ENCODE measurements at places on chromosomes 12 and 14. TPM values are rescaled to one million over a fixed set of nuclear protein-coding genes. Genes with fewer than 3 reads are reported as not detected.

DNA sequence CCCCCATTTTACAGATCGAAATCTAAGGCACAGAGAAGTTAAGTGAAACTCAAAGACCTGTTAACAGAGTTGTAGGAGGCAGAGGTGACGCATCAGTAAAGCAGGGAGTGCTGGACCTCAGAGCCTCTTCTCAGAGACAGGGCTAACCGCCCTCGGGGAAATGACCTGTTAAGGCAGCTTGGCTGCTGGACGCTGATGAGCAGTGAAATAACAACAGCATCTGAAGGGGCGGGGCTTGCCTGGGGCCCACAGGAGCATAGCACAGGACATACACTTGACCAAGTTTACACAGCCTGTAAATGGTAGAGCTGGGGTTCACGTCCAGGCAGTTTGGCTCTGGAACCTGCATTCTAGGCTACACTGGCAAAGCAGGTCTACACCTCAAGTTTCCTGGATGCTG is 39.3 kb downstream of the LRTM2 start:
- DNase-seq = no peak

SOX5 gene
- total RNA-seq = 0.23 TPM

DNA sequence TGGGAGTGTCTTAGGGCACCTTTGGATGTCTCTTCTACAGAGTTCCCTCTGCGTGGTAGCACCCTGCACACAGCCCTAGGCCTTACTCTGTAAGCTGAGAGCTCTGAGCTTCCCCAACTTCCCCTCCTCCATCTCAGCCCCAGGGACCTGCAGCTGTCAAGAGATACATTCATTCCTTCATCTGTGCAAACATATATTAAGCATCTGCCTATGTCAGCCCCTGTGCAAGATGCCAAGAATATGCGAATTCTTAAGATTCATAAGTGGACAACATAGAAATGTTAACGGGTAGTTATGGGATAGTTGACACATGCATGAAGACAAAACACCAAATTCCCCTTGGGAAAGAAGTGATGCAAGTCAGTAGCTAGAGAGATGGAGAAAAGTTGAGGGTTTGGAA is 190.8 kb downstream of the SLC41A2 start:
- DNase-seq = no peak

DNA sequence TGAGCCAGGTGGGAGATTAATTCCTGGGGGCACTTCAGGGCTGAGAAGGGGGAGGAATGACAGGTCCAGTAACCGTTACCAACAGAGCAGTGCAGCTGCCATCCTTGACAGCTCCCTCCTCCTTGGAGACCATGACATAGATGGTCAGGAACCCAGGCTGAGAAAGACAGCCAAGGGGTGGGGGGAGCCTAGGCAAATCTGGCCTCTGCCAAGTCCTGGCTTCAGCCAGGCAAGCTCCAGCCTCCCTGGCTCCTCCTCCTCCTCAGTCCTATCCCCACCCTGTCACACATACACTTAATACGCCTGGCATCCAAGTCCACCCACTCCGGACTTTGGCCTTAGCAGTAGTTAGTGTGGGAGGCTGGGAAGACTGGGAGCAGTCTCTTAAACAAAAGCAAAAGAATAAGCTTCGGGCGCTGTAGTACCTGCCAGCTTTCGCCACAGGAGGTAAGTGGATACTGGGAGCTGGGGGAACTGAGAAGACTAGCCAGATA is at the start of gene RDH5:
Gene RDH5, plus strand, starts transcription at position 323 of the 494 bp plus-strand sequence. CDS start 792 bp downstream, outside the sequence.
- no peak for DNase-seq

GRCh38 chr14:86997271-86997670 is 995.7 kb downstream of the GALC start:
- no peak for DNase-seq

- no peak for DNase-seq
These were observed 2.5 kb downstream of the OR6C2 start for GRCh38 chr12:55446326-55446725.

- no peak for DNase-seq
These were observed 3.4 kb downstream of the SSPN start for GRCh38 chr12:26198742-26199141.

DNA sequence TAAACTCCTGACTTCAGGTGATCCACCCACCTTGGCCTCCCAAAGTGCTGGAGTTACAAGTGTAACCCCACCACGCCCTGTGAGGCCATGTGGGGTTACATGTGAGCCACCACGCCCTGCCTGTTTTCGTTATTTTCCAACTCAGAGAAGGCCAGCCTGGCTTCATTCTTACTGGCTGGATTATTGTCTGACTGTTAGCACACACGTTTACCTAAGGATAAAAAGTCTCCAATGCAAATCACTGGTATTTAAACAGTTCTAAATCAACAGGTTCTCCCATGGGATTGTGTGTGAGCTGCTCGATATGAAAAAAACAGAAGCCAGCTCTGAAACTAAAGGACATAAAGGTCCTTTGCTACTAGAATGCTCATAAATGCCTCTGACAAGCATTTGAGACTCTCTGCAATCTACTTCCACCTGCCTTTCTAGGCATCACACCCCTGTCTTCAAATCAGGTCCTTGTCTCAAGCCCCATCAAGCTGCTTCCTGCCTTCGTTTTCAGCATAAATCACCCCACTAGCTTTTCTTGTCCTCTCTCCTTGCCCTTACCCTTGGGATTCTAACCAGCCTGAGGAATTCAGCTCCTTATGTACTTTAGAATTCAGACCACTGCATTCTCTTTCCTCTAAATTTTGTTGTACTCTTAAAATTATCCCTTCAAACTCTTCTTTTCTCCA is 265.0 kb downstream of the DUSP6 start:
- no peak for DNase-seq

DACT1 gene
- 0.15 TPM for total RNA-seq

GRCh38 chr12:210277-211141 is 3.4 kb downstream of the SLC6A12 start:
- DNase-seq = no peak

- DNase-seq = no peak
These were observed 72.6 kb downstream of the LRP6 start for GRCh38 chr12:12194206-12194605.

SLC41A2 gene
- total RNA-seq = 27.3 TPM

CDCA3 gene
- 59.0 TPM for total RNA-seq

DNA sequence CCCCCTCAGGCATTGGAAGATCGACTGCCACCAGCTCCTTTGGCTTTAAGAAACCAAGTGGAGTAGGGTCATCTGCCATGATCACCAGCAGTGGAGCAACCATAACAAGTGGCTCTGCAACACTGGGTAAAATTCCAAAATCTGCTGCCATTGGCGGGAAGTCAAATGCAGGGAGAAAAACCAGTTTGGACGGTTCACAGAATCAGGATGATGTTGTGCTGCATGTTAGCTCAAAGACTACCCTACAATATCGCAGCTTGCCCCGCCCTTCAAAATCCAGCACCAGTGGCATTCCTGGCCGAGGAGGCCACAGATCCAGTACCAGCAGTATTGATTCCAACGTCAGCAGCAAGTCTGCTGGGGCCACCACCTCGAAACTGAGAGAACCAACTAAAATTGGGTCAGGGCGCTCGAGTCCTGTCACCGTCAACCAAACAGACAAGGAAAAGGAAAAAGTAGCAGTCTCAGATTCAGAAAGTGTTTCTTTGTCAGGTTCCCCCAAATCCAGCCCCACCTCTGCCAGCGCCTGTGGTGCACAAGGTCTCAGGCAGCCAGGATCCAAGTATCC is 288.7 kb downstream of the NAV3 start:
- DNase-seq = no peak
